ENCODE measurements at places on chromosomes 11 and 22.

GRCh38 chr11:73591743-73592142, 6.2 kb downstream of the FAM168A start:
- peaks cover 3% of the 10 kb centered on the region for H3K4me1 ChIP-seq
- no peaks in the 10 kb centered on the region for H3K27me3 ChIP-seq
- H3K36me3 ChIP-seq = no peaks in the 10 kb centered on the region
- H3K4me3 ChIP-seq = no peak overlapping the region
- no peak for DNase-seq

- DNase-seq = no peak
- H3K4me3 ChIP-seq = no peak overlapping the region
- H3K36me3 ChIP-seq = no peaks in the 10 kb centered on the region
- no peaks in the 10 kb centered on the region for H3K4me1 ChIP-seq
- H3K27me3 ChIP-seq = no peaks in the 10 kb centered on the region
Observed at GRCh38 chr11:65251476-65251875, 10.3 kb upstream of the POLA2 start.

DNA sequence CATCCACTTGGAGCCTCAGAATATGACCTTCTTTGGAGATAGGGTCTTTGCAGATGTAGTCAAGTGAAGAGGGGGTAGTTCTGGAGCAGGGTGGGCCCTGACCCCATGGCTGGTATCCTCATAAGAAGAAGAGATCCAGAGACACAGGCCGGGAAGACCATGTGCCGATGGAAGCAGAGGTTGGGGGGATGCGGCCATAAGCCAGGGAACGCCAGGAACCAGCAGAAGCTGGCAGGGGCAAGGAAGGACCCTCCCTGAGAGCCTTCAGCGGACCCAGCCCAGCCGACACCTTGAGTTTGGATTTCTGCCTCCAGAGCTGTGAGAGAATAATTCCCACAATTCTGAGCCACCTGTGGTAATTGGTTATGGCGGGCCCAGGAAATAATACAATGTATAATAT, 26.1 kb upstream of the SMIM38 start:
- DNase-seq = no peak
- no peaks in the 10 kb centered on the region for H3K4me1 ChIP-seq
- no peaks in the 10 kb centered on the region for H3K36me3 ChIP-seq
- H3K4me3 ChIP-seq = no peak overlapping the region
- H3K27ac ChIP-seq = no peak overlapping the region

GRCh38 chr11:11171854-11172253, 181.2 kb downstream of the CSNK2A3 start:
- H3K27ac ChIP-seq = no peak overlapping the region
- H3K36me3 ChIP-seq = no peaks in the 10 kb centered on the region
- H3K4me1 ChIP-seq = no peaks in the 10 kb centered on the region
- DNase-seq = peak; percentile 36
- H3K4me3 ChIP-seq = no peak overlapping the region

GRCh38 chr11:77095551-77096490, 6.8 kb upstream of the OMP start:
- H3K27ac ChIP-seq = no peak overlapping the region
- no peaks in the 10 kb centered on the region for H3K27me3 ChIP-seq
- no peaks in the 10 kb centered on the region for H3K36me3 ChIP-seq
- H3K4me3 ChIP-seq = no peak overlapping the region
- DNase-seq = no peak
- H3K4me1 ChIP-seq = no peaks in the 10 kb centered on the region

DNA sequence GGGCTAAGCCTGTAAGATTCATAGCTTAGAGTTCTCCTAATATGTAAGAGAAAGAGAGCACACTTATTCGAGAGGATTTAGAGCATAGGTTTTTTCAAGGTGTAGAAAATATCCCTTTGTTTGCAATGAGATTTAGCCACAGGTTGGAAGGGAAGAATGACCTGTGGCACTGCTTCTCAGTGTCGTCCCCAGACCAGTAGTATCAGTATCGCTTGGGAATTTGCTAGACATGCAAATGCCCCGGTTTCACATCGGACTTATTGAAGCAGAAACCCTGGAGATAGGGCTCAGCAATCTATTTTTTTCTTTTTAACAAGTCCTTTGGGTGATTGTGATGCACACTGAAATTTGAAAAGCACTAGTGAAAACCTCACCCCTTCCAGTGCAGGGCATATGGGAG, 362.6 kb upstream of the C11orf87 start:
- DNase-seq = no peak
- H3K4me1 ChIP-seq = no peaks in the 10 kb centered on the region
- H3K27me3 ChIP-seq = no peaks in the 10 kb centered on the region
- no peak overlapping the region for H3K27ac ChIP-seq
- no peaks in the 10 kb centered on the region for H3K36me3 ChIP-seq
- no peak overlapping the region for H3K4me3 ChIP-seq

GRCh38 chr22:28829358-28830181, 29.2 kb upstream of the XBP1 start:
- no peaks in the 10 kb centered on the region for H3K27me3 ChIP-seq

- H3K27me3 ChIP-seq = peaks cover 11% of the 10 kb centered on the region
- H3K27ac ChIP-seq = peak overlapping the region; percentile 26
- peaks cover 19% of the 10 kb centered on the region for H3K4me1 ChIP-seq
Observed at GRCh38 chr11:65899356-65900124, 648 bp downstream of the FOSL1 start.

DNA sequence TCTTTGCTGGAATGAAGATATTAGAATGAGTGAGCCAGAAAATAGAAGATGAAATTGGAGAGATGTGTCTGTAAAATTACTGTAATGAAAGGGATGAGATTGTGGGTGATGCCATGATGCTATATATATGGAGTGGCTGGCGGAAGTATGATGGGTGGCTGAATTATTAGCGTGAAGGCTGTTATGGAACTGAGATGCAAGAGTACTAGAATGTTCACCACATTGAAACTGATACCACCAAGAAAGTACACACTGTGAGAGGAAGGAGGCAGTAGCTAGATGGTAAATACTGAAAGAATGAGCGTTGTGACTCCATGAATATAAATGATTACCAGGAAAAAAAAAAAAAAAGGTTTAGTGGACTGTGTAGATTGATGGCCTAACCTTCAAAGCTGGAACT, 411.9 kb downstream of the CNTN5 start:
- no peaks in the 10 kb centered on the region for H3K27me3 ChIP-seq
- DNase-seq = no peak
- no peak overlapping the region for H3K27ac ChIP-seq
- no peaks in the 10 kb centered on the region for H3K4me1 ChIP-seq

DNA sequence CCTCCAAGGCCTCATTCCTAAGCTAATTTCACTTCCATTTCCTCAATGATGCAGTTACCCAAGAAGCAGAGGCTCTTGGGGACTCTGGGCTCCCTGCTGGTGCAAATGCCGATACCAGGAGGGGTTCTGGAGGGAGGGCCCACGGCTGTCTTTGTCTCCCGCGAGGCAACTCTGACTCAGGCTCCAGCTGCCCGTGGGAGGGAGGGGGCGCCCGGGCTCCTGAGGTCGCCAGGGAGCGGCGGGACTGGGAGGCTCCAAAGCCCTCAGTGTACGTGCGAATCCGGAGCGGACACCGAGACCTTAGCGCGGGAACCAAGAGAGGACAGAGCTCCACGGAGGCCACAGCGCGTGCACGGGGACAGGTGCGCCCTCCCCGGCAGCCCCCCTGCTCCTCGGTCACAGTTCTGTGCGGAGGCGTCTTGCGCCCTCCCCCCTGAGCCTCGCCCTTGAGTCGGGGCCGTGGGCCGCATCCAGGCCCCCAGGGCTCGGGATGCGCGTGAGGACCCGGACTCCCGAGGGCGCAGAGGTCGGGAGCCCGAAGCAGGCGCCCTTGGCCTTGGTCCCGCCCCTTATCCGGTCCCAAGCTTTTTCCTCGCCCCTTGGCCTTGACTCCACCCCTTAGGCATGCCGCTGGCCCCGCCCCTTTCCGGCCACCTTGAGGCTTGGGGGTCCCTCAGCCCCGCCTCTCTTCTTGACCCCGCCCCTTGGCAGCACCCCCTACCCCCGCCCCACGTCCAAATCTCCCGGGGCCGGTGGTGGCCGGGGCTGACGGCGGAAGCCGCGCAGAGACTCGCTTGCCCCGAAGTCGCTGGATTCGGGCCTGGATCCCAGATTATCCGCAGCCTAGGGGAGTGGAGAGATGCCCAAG, 4.7 kb upstream of the SHISA8 start:
- H3K4me1 ChIP-seq = peaks cover 16% of the 10 kb centered on the region
- DNase-seq = no peak
- H3K27me3 ChIP-seq = peaks cover 3% of the 10 kb centered on the region
- peak overlapping the region; percentile 18 for H3K27ac ChIP-seq
- H3K36me3 ChIP-seq = no peaks in the 10 kb centered on the region
- peak overlapping the region; percentile 68 for H3K4me3 ChIP-seq

- H3K27ac ChIP-seq = no peak overlapping the region
- peaks cover 12% of the 10 kb centered on the region for H3K27me3 ChIP-seq
Observed at GRCh38 chr11:112852143-112852866, 108.9 kb upstream of the NCAM1 start.

DNA sequence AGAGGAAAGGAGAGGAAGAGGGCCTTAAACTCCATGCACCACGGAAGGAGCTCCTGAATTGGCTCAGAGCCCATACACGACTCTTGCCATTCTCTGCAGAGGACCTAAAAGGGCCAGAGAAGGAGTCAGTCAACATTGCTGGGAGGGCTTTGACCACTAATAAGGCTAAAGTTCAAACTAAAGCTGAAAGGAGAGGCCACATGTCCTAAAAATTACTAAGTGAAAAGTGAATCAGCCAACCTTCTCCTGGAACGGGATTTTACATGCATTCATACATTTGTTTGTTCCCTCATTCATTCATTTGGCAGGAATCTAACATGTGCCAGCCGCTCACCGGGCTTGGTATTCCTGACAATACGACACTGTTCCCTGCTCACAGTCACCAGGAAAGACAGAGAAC, 10.5 kb downstream of the CLMP start:
- no peak overlapping the region for H3K27ac ChIP-seq
- peaks cover 5% of the 10 kb centered on the region for H3K27me3 ChIP-seq

- H3K4me3 ChIP-seq = peak overlapping the region; percentile 37
- H3K27ac ChIP-seq = peak overlapping the region; percentile 56
- no peaks in the 10 kb centered on the region for H3K36me3 ChIP-seq
- DNase-seq = peak; percentile 19
- H3K27me3 ChIP-seq = no peaks in the 10 kb centered on the region
- H3K4me1 ChIP-seq = peaks cover 6% of the 10 kb centered on the region
Observed at GRCh38 chr11:67117672-67118180, 1.3 kb upstream of the KDM2A start.

DNA sequence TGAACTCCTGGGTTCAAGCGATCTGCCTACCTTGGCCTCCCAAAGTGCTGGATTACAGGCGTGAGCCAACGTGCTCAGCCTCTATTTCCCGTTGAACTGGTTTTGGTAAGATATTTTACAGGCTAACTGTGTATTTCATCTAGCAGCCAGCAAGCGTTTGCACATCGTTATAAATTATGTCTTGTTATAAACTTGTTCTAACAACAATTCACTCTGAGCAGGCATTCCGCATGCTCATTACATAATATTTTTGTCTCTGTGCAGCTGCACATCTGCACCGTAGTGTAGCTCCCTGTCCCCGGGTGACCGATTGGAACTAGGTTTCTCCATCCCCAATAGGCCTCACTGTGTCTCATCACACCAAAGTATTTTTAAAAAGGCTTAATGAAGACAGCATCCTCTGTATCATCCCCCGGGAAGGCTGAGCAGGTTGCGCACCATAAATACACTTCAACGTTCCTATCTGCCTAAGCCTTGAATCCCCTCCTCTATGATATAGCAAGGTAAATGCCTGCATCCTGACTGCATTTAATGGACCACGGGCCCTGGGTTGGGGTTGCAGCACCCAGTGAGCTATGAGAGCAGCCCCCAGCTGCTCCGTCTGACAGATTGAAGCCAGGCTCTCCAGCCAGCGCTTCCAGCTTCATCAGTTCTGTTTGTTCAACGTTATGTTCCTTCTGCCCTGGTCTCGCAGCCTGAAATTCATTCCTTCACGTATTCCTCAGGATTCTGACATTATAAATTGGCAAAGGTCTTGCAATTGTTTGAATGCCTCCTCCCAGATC, 47.7 kb downstream of the TST start:
- no peak overlapping the region for H3K27ac ChIP-seq
- H3K36me3 ChIP-seq = no peaks in the 10 kb centered on the region
- H3K27me3 ChIP-seq = no peaks in the 10 kb centered on the region
- no peaks in the 10 kb centered on the region for H3K4me1 ChIP-seq
- no peak for DNase-seq
- H3K4me3 ChIP-seq = no peak overlapping the region

DNA sequence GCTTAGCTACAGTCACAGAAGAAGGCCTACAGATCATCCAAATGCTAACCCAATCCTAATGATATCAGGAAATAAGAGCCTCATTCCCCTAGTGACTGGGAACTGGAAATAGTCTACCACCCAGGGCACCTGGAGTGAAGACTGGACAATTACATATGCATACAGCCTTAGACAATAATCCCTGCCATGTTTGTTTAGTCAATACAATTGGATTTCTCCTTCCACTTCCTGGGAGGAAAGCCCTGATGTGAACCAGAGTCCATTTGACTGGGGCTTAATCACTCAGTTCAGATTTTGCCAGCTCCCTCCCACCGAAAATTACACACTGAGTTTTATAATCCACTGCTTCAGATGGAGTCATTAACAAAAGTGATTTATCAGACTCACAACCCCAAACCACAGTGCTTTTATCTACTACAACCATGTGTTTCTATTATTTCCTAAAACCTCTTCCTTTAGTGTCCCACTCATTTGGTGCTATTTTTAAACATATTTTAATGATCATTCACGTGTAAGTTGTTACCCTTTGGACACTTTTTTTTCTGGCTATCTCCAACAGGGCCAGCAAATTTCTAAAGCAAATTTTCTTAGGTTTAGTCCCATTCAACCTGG, 29.9 kb downstream of the CWF19L2 start:
- H3K27me3 ChIP-seq = no peaks in the 10 kb centered on the region
- H3K27ac ChIP-seq = no peak overlapping the region
- no peak overlapping the region for H3K4me3 ChIP-seq
- H3K4me1 ChIP-seq = no peaks in the 10 kb centered on the region
- DNase-seq = no peak

DNA sequence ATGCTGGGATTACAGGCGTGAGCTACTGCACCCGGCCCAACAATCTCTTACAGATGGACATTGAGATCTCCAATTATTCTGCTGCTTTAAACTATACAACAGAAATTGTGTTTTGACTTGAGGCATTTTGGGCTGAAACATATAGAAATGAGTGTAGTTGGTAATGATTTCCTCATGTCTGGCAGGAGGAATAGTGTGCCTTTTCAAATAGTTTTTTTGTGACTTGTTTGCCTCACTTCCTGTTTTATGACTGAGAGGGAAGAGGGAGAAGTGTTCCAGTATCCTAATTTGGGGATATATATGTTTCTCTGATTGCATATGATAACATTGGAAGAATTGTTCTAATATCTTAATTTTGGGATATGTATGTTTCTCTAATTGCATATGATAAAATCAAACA, 40.2 kb downstream of the EP300 start:
- no peak overlapping the region for H3K27ac ChIP-seq
- no peak overlapping the region for H3K4me3 ChIP-seq
- no peaks in the 10 kb centered on the region for H3K4me1 ChIP-seq
- H3K36me3 ChIP-seq = peaks cover 82% of the 10 kb centered on the region
- no peak for DNase-seq

GRCh38 chr22:27466229-27466628, 335.3 kb downstream of the MN1 start:
- H3K4me1 ChIP-seq = no peaks in the 10 kb centered on the region
- no peaks in the 10 kb centered on the region for H3K36me3 ChIP-seq
- no peak overlapping the region for H3K27ac ChIP-seq
- no peak for DNase-seq
- no peak overlapping the region for H3K4me3 ChIP-seq

GRCh38 chr11:62922653-62923431, 1.7 kb upstream of the CHRM1 start:
- H3K4me3 ChIP-seq = no peak overlapping the region
- H3K36me3 ChIP-seq = no peaks in the 10 kb centered on the region
- DNase-seq = no peak
- H3K27me3 ChIP-seq = peaks cover 51% of the 10 kb centered on the region

Measured in effector memory CD4-positive, alpha-beta T cell (primary cell).